Activated T-helper 1 cell treated with Interleukin-2 at 50 U/mL for 16 hours (primary cell): ENCODE measurements at places on chromosomes 1 and 21.

- no peak for DNase-seq
Measured at GRCh38 chr21:24424776-24425175, 1182.5 kb downstream of the MRPL39 start.

DNA sequence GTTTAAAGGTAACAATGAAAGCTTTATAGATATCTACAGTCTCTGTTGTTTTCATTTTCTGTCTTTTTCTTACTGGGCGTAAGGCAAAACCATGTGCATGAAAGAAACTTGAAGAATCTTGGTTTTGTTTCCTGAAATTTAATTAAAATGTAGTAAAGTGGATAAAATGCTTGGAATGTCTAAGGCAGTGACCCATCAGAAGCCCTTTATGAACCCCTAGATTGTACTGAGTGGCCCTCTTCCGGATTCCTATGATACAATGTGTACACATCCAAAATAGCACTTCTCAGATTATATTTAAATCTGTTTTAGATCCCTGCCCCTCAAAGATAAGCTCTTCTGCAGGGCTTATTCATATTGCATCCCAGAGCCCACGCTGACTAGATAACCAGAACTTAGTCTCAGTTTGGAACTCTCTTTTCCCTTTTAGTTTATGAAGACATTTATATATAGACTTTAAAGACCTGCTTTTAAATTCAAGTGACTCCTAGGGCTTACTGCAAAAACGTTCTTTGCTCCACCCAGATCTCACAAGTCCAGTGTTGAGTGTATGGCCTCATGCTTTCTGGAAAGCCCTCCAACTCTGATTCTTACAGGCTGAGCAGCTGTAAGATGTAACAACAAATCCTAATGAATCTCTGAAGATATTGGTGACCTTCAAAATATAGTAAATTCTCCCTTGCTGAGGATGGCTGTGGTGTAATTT is 142.9 kb downstream of the LRRC7 start:
- no peak for DNase-seq

DNA sequence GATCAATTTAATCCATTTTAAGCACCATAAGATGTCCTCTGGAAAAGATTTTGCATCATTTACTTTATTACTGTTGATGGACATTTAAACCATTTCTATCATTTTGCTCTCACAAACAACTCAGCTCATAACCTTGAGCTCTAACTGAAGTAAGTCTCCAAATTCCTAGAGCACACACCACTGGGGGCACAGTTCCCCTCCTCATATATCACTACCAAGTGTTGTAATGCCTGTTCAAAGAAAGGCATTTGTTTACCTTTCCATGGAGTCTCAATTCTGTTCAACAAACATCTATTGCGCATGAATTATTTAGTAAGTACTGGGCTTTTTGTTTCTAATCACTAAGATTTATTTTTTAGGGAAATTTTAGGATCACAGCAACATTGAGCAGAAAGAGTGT is 8.9 kb upstream of the OMA1 start:
- DNase-seq = no peak

GRCh38 chr1:166884040-166884642 is 8.1 kb upstream of the TADA1 start:
- peak; percentile 1 for DNase-seq

DNA sequence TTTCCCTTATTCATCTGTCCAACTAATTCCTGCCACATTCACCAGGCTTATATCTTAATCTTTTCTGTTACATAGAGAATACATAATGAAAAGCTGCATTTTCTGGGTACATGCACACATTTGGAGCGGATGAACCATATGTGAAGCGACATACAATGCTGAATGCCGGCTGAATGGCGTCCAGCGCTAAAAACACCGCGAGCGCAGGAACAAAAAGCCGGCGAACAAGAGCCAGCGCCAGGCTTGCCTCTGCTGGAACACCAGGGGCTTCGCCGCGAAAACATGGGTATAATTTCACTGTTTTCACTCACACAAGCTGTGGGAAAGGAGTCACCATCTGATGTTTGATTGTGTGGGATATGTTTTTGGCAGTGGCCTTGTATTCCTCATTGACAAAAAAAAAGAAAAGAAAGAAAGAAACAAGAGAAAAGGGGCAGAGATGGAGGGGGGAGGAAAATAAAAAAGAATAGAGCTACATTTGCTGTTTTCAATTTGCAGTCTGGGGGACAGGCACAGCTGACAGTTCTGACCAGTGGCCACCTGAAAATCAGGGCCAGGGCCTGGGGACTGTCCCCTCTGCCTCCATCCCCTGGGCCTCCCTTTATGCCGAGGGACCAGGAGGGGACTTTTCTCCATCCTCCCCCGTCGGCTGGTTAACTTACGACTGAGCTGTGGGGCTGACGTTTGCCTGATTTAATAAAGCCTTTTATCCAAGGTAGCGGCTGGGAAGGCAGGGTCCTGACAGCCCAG is 70.2 kb upstream of the OLIG2 start:
- no peak for DNase-seq

DNA sequence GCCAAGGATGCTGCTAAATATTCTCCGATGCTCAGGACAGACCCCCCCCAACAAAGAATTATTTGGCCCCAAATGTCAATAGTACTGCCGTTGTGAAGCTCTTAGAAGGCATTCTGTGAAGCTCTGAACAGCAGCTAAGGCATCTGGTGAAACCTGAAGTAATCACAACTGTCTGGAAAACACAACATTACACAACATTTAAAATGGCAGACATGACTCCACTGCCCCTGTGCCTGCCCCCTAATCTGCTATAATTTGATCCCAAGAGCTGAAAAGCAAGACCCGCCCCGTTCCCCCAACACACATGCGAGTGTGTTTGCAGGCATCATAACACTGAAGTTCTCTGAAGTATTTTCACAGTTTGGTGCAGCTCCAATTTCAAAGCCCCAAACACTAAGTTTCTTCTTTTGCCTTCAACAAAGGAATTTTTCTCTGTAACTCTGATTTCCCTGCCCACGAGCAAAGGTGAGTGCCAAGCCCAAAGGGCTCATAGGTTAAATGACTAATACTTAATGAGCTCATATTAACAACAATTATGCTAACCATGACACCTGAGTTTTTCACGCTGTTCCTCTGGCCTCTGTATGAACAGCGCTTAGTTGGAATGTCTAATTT is 129.2 kb downstream of the CLIC6 start:
- no peak for DNase-seq

- no peak for DNase-seq
Measured at GRCh38 chr1:153430561-153430960, 14.2 kb downstream of the S100A7A start.

GRCh38 chr21:37489553-37489952 is 123.0 kb downstream of the DYRK1A start:
- DNase-seq = no peak

GRCh38 chr21:37878946-37879660 is 37.2 kb downstream of the KCNJ6 start:
- DNase-seq = no peak
